Femur (tissue), 1 donor: ENCODE measurements at places on chromosomes 13 and 19.

DNA sequence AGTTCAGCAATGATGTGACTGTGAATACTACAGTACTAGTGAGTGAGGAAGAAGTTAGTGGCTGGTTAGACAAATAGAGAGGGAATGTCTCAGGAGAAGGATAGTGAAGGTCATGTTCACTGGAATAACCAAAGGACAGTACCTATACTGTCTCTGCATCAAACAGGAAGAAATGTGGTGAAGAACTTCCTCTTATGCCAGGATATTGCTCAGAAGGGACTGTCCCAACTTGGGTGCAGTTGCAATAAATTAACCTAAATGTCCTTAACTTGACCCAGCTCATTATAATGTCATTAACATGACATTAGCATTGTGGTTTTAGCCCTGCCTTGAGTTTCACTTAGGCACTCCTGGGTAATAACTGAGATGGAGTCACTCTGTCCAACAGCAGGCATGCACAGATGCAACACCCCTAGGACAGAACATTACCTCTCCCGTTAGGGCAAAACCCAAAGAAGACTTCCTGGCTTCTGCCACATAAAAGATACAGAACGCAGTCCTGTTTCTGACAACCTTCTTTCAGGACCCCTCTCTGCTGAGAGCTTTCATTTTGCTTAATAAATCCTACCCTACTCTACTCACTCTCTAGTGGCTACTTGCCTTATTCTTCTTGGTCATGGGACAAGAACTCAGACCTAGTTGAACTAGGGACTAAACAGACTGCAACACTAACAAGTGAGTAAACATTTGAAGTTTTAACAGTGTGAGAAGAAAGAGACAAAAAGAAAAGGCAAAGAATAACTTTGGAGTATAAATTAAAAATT lies 1591.6 kb upstream of the MIR17HG start:
- DNase-seq = no peak

DNA sequence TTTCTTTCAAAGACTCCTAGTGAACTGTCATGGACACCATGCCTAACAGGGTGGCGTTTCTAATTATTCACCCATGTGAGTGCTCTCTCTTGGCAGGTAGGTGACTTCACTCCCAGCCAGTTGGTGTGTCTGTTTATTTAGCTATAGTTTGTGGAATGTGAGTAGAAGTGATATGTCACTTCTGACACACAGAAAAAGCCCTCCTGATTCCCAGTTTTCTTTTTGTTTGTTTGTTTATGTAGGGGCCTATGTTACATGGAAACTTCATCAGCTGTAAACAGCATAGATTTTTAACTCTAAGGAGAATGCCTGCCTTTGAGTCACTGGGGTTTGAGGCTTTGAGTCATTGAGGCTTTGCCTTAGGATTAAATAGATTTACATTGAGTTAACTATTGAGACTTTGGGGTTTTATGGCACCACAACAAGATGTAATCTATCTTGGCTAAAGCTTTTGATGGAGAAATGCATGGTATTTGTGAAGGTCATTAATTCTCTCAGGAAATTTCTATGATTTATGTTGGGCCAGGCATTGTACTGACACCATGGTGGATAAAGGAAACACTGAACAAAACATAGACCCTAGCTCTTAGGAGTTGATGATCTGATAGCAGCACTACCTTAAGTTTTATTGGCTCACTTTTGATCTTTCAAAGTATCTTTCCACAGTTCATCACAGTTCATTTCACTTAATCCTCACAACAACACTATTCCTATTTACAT lies 45.3 kb downstream of the UFM1 start:
- DNase-seq = no peak

- DNase-seq = no peak
Observed at GRCh38 chr13:80374901-80375300, 34.0 kb upstream of the SPRY2 start.

GRCh38 chr13:92225861-92226260 lies 827.4 kb downstream of the GPC5 start:
- no peak for DNase-seq

DNA sequence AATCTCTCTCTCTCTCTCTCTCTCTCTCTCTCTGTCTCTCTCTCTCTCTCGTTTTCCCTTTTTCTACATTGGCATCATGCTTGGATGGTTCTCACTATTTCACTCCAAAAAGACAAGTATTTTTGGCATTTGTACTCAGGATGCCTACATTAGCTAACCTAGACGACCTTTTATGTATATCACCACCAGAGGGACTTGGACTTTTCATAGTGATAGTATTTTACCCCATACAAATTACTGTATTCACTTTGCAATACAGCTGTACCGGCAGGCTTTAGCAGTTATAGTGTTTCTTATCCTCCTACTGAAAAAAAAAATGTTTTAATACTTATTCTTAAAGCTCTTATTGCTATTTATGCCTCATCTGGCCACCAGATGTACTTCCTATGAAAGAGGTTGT lies 687.2 kb upstream of the KLHL1 start:
- DNase-seq = no peak

DNA sequence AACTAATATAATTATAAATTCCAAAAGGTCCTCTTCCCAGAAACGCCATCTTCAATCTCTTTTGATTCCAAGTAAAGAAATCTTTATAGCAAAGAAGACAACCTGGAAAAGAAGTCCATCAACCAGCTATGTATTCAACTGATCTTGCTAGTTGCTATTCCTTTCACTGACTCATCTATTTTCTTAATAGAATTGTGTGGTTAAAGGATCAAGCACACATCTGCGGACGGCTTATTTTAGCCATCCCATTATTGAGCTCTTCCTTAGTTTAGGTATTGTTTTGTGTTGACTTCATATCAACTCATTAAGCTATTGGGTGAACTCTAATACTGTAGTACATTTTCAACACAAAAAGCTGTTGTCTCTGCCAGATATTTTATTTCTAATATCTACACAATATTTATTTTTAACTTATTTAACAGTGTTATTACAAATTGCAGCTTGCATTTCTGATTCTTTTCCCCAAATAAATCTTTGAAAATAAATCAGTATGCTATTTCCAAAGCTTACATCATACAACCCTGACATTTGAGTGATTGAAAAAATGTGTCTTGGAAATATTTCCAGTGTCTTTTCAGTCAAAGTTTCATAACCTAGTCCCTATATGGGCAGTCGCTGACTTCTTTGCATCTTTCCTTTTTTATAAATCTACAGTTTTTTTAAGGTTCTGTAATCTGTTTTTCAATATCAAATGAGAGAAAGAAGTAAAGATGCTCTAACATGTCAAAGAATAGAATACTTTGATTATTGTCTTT lies 158.8 kb upstream of the SPRY2 start:
- no peak for DNase-seq

- no peak for DNase-seq
Observed at GRCh38 chr13:110156301-110157049, 150.5 kb downstream of the COL4A1 start.

- no peak for DNase-seq
Observed at GRCh38 chr13:51292000-51292565, 47.4 kb upstream of the SERPINE3 start.

DNA sequence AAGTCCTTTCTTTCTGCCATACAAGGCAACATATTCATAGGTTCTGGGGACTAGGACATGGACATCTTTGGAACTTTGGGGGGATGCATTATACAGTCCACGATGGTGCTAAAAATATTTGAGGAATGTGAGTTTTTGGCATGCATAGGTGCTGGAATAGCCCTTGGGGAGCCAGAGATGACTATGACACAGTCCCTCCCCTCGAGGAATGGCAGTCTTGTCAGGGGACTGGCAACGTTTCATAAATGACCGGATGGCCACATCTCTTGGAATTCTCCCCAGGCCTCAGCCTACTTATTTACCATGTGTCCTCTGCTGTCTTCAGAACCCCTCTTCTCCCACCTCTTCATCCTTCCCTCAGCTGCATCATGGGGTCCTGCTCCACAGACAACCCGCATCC lies 13.6 kb downstream of the MEIOSIN start:
- DNase-seq = no peak

- peak; percentile 70 for DNase-seq
Observed at GRCh38 chr13:74288361-74288911, 154.2 kb upstream of the KLF12 start.

GRCh38 chr13:39874331-39875053 lies 219.0 kb downstream of the COG6 start:
- DNase-seq = no peak

GRCh38 chr13:106683918-106684317 lies 116.0 kb upstream of the ARGLU1 start:
- DNase-seq = no peak

GRCh38 chr13:23876265-23876664 lies 12.9 kb downstream of the MIPEP start:
- DNase-seq = no peak

- DNase-seq = no peak
Observed at GRCh38 chr19:19849056-19849455, 16.6 kb upstream of the ZNF253 start.

- no peak for DNase-seq
Observed at GRCh38 chr19:12932392-12933286, 872 bp downstream of the FARSA start.

GRCh38 chr19:38070573-38070972 lies 153.4 kb downstream of the DPF1 start:
- no peak for DNase-seq

DNA sequence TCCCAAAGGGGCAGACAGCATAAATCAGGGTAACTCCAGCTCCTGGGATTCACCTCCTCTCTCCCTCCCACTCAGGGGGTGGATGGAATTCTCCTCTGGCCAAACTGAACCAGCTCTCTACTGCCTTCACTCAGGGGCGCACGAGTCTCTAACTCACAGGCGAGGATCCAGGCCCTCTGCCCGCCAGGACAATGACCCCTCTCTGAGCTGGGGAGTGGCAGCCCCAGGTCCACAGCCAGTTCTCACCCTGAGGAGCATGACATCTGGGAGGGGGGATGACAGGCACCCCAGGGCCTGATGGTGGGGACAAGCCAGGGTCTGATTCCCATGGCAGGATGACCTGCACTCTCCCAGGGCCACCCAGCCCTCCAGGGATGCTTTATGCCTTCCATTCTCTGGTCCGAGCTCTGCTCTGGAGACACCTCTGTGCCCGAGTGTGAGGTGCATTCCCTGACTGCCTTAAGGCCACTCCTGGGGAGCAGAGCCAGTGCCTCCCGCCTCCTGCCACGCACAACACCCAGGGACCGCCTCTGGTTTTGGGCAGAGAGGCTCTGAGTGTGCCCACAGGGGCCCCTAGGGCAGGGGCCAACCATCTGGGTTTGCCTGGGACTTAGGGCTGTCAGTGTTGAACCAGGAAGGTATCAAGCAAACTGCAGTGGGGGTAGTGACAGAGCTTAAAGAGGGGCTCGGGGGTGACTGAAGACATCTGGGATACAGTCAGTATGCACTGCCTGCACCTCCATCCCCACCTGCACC lies 66.2 kb downstream of the GNG7 start:
- DNase-seq = no peak

DNA sequence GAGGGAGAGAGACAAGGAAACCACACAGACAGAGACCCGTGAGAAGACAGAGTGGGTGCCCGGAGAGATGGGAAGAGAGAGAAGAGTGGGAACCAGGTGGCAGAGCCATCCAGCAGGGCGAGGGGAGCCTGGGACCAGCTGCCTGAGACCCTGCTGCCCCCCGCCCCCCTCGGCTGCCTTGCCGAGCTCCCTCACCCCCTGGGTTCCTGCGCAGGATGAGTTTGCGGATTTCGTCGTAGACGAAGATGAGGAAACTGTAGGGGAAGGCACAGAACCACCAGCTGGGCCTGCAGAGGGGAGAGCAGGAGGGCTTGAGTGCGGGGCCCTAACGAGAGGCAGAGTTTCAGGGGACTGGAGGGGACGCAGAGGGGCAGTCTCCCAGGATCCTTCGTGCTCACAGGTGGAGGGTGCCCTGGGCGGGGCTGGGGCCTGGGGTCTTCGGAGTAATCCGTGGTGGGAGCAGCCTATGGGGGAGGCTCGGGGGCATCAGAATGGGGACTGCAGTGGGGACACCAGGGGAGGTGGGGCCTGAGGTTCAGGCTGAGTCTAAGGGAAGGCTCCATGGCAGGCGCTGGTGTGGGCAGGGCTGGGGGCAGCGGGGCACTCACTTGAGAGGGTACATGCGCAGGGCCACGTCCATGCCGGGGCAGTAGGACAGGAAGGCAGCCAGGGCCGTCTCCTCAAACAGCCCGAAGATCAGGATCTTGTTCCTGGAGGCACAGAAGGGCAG lies 8.1 kb upstream of the RABAC1 start:
- DNase-seq = no peak

GRCh38 chr13:87444135-87444534 lies 227.0 kb upstream of the SLITRK5 start:
- no peak for DNase-seq

DNA sequence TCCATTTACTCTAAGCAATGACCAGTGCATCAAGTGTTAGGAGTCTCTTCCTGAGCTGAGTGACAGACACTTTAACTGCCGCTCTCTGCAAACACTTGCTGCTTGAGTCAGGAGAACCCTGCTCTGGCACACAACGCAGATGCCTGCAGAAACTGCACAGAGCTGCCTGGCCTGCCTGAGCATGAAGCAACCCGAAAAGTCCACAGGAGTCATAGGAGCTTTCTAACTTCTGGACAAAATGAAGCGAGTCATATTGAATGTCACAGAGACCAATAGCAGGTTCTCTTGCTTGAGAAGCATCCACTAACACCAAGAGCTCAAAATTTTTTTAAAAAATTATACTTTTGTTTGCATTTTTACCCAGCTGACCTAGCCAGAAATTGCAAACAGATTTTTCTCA lies 232.4 kb downstream of the LHFPL6 start:
- DNase-seq = no peak

GRCh38 chr19:925087-925525 lies 729 bp upstream of the ARID3A start:
- no peak for DNase-seq

- DNase-seq = peak; percentile 81
Observed at GRCh38 chr19:50333737-50334617, 4.8 kb upstream of the KCNC3 start.
